ENCODE measurements at places on chromosomes 6 and 20. TPM values are rescaled to one million over a fixed set of nuclear protein-coding genes. Genes with fewer than 3 reads are reported as not detected.

GRCh38 chr6:1267057-1267732 is 44.7 kb upstream of the FOXQ1 start:
- DNase-seq = peak; percentile 56

The TMEM217 gene
- total RNA-seq = 0.78 TPM

GRCh38 chr20:52234302-52235045 is 42.9 kb upstream of the ZFP64 start:
- no peak for DNase-seq

DNA sequence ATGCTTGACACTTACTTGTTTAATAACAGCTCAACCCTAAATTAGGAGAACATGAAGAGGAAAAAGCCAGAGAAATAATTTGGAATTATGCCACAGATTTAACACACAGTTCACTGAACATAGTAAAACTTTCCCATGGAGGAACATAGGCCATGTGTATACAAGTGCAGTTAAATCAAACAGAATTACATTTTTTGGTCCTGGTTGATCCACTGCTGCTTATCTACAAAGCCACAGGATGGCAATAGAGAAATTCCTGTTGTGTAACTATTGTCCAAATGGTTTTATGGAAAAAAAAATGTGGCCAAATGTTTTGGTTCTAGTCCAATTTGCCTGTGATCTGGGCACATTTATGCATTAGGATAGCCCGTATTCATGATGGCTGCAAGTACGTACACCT is 136.8 kb downstream of the ALDH8A1 start:
- peak; percentile 44 for DNase-seq

The TCEA2 gene
- 34.2 TPM for total RNA-seq

- DNase-seq = no peak
Observed at GRCh38 chr6:147361311-147361981, 147.0 kb upstream of the SAMD5 start.

- DNase-seq = no peak
Observed at GRCh38 chr6:44829836-44830235, 442.3 kb downstream of the CDC5L start.
